ENCODE measurements at places on chromosomes 11 and 22.
A peak's percentile ranks its signal among the peaks of the same experiment; 100 is the strongest.

DNA sequence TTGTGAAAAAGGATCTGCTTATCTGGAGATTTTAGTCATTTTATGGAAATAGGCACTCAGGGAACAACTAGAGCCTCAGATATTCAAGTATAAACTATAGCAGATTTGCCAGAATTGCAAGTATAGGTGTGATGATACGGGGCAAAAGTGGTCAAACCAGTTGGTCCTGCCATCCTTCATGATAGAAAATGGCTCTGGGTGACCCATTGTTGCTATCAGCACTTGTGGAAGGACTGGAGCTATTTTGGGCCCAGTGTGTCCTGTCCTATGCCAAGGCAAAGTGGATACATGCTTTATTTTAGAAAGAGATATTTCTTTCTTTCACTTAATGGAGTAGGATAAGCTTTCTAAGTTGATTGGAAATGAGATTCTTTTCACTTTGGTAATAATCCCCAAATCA lies 85.2 kb downstream of the PPP6R3 start:
- DNase-seq, result no peak

GRCh38 chr22:19576460-19577421 lies 52.5 kb upstream of the CLDN5 start:
- peak; percentile 18 for DNase-seq

GRCh38 chr11:3340025-3340424 lies 38.9 kb downstream of the ZNF195 start:
- DNase-seq, result no peak

GRCh38 chr11:125675196-125675595 lies 5.5 kb downstream of the ACRV1 start:
- DNase-seq, result no peak

- no peak for DNase-seq
Measured at GRCh38 chr11:34219941-34220370, 114.5 kb downstream of the NAT10 start.

- no peak for DNase-seq
Measured at GRCh38 chr11:93187290-93187689, 10.5 kb downstream of the SLC36A4 start.
